ENCODE measurements at places on chromosomes 16 and 17. TPM values are rescaled to one million over a fixed set of nuclear protein-coding genes. Genes with fewer than 3 reads are reported as not detected.

TUBD1 gene
- 6.8 TPM for polyA plus RNA-seq

ABCA6 gene
- polyA plus RNA-seq = 3.2 TPM

OTOP3 gene
- polyA plus RNA-seq = 6.4 TPM

ZSCAN10 gene
- 0.46 TPM for polyA plus RNA-seq

PCGF2 gene
- 16.7 TPM for polyA plus RNA-seq

KRTAP9-8 gene
- polyA plus RNA-seq = not detected

GRCh38 chr17:19331134-19331533 is 31.4 kb downstream of the B9D1 start:
- DNase-seq = no peak

DNA sequence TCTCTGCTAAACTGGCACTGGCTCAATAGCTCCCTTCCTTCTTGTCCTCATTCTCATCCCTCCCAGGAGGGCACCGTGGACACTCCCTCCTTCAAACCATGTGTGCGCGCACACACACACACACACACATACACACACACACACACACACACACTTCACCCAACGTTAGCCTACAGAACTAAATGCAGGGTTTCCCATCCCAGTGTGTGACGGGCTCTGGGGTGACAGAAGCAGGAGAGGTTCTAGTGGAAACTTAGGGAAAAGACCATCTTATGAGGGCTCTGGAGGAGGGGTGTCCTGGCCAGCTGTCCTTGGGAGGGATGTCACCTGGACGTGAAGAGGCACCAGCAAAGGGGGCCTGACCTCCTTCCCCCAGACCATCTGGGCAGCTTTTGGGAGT is 19.7 kb downstream of the OSBPL7 start:
- DNase-seq = no peak

- DNase-seq = no peak
Measured at GRCh38 chr16:56355221-56355620, 70.1 kb downstream of the AMFR start.

DNA sequence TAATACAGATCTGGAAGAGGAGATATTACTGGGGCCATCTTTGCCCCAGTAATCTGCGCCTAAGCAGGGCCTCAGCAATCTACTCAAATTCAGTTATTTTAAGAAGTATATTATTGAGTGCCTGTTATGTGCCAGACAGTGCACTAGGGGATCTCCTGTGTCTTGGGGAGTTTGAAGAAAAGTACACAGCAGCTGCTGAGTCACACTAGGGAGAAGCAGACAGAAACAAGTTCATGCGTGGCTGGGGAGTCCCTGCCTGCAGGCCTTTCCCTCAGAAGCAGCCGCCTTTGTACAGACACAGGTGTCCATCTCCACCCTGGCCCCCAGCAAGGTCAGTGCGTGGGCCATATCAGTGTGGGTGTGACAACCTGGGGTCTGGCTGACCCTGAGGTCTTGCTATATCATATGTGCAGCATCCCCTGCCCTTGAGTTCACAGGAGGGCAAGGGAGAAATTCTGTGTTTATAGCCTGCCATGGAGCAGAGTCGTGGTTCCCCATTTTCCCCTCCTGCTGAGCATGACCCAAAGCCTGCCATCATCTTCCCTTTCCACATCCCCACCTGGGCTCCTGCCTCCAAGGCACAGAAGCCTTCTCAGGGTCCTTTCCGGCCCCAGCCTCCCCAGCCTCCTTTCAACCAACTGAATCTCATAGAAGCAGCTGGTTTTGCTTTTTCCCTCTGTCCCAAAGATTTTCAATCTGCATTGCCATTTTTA is 229.9 kb upstream of the SDK2 start:
- DNase-seq = no peak

DNA sequence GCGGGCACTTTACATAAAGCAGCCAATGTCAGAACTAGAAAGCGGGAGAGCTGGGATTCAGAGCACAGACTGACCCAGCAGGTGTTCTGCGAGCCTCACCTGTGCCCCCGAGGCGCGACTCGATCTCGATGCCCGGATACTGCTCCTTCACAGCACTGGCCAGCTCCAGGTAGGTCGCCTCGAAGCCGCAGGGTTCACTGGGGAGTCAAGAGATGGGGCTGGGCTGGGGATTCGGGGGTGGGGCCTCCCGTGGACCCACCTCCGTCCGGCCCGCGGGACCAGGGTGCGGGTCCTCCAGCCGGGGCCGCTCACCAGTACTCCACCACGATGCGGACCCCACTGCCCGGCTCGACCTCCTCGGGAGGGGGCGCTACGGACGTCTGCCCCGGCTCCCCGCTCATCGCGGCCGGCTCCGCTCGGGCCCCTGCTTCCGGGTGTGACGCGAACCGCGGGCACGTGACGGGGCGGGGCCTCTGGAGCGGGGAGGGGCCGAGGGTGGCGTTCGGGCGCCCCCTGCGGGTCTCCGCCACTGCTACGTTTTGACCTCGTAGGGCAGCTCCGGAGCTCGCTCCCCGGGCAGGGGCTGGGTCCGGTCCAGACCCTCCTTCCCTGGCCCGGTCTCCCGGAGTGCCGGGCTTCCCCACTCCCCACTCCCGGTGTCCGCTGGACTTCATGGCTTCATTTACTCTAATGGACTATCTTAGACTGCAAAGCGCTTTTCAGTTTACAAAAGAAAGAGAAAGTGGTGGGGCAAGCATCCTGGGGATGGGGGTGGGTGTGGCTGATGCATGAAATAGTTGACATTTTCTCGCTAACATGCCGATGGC is at the start of gene MIEN1:
Gene MIEN1, minus strand, starts transcription at position 438 of the 827 bp plus-strand sequence. Its CDS starts 37 bp downstream, at position 401.
- peak; percentile 95 for DNase-seq

GRCh38 chr16:89922884-89923639 is at the start of gene TUBB3:
Gene TUBB3, plus strand, starts transcription at chr16:89923342. Its CDS starts 60 bp downstream, at chr16:89923402.
- peak; percentile 77 for DNase-seq

DNA sequence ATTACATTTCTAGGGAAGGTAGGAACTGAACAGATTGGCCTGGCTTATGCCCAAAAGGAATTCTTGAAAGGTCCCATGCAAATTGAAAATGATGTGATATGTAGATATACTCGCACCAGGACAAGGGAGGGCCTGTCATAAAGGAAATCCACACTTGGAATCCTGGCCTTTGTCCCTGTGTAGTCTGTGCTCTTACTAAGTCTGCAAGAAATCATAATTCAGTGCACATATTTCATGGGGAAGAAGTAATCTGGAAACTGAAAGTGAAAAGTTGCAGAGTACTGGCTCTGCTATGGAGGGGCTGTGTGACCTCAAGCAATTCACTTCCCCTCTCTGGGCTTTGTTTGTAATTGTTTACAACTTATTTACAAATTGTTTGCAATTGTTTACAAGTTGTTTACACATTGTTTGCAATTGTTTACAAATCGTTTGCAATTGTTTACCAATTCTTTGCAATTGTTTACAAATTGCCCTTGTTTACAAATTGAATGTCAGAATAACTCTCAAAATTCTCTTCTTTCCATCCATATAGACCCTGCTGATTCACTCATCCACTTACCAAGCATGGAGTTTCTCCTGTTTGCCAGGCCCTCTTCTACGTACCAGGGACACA is 12.9 kb downstream of the SCNN1G start:
- DNase-seq = peak; percentile 16

GRCh38 chr17:47231866-47232265 is 21.8 kb upstream of the ITGB3 start:
- no peak for DNase-seq

- DNase-seq = no peak
Measured at GRCh38 chr16:89761304-89761922, 40.1 kb downstream of the ZNF276 start.

DNA sequence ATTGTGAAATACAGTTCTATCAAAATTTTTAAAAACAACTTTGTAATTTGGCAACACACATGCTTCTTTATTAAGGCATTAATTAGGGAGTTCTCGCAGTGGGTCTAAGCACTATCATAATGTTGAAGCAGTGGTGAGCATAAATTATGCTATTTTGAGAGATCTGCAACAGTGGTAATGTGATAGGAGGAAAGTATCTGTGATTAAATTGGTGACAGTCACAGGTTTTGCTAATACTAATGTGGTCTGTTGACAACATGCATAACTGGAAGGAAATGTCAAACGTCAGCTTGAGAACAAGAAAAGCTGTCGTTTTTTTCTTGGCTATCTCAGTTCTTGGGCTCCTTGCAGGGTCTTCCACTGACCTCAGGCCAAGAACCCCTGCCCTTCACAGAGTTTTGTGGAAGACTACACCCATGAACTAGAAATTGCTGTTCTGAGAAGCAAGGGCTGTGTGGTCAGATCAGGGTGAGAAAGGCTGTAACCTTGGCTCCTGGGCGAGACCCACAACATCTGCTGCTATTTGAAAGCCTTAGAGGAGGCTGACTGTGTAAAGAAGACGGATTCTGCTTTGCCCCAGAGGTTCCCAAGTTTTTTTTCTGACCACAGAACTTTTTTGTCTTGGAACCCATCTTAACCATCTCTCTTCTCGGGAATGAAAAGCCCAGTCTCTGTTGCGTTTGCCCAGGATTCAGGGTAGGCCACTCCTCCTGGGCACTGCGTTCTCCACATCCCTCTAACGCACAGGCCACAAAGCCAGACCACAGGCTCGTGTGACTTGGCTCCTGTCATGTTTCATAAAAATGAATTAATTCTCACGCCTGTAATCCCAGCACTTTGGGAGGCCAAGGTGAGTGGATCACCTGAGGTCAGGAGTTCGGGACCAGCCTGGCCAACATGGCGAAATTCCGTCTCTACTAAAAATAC is 13.9 kb downstream of the ATP2A1 start:
- no peak for DNase-seq

Measured in small intestine (tissue), 16 donors.